ENCODE measurements at places on chromosomes 11 and 22.

DNA sequence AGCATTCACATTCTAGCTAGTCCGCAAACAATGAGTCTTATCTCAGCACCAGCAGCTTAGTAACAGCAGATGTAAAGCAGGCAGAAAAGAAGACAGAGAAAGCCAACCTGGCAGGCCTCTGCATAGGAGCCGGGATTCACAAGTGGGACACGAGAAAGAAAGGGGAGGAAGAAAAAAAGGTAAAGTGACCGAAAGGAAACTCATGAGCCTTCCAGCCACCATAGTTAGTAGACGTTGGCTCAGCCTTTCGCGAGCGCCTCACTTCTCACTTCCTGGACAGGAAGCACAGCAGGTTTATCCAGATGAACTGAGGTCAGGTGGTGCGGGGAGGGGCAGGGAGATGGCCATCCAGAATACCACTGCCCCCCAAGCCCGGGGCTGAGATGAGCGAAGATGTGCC, 19.7 kb upstream of the KAT5 start:
- no peak for DNase-seq

DNA sequence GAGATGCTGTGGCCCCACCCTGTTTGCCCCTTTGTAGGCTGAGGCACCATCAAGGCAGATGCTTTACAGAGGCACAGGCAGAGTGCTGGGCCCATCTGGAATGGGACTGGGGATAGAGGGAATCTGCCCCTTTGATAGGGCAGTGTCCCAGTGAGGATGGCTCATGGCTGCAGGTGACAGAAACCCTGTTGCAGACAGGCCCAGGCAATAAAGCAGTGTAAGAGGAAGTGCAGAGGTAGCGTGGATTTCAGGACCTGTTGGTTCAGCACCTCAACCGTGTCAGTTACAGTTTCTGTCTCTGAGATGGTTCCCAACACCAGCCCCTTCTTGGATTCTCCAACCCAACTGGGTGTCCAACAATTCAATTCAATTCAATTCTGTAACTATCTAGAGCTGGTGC, 25.1 kb downstream of the PRDM11 start:
- DNase-seq = no peak

DNA sequence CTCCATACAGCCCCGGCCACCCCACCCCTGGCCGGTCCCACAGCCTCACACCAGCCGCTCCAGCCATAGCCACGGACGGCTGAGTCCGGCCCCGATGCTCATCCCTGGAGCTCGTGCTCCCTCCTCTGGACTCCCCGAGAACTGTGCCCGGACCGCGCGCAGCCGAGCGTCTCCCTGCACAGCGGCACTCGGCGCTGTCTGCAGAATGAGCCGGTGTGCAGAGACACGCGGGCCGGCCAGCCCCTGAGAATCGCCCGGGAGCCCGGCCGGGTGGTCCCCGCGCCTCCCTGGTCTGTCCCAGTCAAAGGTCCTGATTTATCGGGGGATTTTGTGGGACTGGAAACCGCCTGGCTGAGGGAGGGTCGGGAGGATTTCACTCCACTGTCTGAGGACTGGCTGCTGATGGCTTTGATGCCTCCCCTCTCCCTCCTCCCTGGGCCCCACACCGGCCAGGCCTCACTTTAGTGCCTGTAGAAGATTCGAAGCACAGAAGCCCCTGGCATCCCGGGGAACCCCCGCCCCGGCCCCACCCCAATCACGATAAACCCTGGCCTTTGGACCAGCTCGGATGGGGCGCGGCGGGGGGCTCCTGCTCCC, 102.7 kb downstream of the BRD1 start:
- peak; percentile 68 for DNase-seq

- DNase-seq = no peak
These were observed 1.5 kb upstream of the TCF20 start for GRCh38 chr22:42271906-42272305.

DNA sequence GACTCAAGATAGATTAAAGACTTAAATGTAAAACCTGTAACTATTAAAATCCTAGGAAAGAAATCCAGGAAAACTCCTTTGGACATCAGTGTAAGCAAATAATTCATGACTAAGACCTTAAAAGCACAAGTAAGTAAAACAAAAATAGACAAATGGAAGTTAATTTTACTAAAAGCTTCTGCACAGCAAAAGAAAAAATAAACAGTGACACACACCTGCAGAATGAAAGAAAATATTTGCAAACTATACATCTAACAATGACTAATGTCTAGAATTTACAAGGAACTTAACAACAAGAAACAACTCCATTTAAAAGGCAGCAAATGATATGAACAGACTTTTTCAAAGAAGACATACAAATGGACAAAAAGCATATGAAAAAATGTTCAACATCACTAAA, 359.1 kb downstream of the LUZP2 start:
- DNase-seq = no peak

DNA sequence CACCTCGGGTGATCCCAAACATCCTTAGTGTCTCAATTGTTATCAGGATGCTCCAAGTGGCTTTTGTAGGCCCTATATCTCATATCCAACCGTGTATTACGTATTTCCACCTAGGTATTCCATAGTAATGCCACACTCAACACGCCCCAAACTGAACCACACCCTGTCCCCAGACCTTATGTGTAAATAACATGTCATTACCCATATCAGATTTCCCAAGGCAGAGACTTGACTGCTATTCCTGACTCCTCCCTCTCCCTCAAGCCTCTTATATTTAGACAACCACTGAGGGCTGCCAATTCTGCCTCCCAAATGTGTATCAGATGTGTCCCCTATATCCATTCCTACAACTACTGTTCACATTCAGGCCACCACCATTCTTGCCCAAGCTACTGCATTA, 132.8 kb upstream of the NCAM1 start:
- no peak for DNase-seq

GRCh38 chr11:3669128-3669527, 2.1 kb downstream of the CHRNA10 start:
- no peak for DNase-seq

DNA sequence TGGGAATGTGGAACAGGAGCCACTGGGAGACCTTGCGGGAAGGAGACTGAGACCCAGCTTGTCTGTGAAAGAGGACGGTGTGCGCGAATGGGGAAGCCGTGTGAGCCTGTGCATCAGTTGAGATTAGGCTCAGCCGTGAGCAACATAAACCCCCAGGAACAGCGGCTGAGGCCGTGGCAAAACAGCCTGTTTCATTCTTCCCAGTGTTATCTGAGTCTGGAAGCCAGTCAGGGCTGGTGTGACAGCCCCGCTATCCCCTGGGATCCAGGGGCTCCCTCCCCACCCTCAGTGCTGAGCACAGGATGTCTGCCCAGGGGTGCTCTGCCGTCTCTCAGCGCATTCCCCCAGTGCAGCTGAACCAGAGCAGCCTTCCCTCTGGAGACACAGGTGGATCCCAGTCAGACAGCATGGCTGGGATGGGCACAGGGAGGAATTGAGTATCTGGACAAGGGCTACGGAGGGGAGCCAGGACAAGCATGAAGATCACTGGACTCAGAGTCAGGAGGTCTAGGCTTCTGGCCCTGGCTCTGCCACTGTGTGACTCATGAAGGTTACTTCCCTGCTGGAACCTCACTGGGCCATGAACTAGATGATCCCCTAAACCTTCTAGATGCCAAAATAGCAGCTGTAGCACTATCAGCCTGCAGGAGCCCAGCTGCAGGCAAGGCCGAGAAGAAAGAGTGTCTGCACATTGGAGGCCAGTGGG, 8.6 kb downstream of the OAF start:
- no peak for DNase-seq
